GDM1 (cell line): ENCODE measurements at places on chromosomes 12 and 14.

DNA sequence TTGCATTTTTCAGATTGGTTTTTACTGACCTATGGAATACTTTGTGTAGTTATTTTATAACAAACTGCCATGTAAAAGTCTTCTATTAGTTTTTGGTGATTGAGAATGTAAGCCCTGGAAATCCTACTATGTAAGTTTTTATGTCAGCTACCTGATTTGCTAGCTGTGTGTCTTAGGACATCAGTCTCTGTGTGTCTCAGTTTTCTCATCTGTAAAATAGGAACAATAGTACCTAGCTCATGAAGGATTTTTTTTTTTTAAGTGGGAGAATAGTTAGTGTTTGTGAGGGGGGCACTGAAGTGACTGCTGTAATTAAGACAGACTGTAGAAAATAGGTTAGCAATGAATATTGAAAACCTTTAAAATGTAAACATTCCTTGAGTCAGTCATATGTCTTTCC lies 51.9 kb upstream of the KCNMB4 start:
- no peak for DNase-seq

GRCh38 chr14:101022121-101022520 lies 118.6 kb upstream of the RTL1 start:
- no peak for DNase-seq

- no peak for DNase-seq
Observed at GRCh38 chr14:96538097-96538989, 36.2 kb downstream of the PAPOLA start.

DNA sequence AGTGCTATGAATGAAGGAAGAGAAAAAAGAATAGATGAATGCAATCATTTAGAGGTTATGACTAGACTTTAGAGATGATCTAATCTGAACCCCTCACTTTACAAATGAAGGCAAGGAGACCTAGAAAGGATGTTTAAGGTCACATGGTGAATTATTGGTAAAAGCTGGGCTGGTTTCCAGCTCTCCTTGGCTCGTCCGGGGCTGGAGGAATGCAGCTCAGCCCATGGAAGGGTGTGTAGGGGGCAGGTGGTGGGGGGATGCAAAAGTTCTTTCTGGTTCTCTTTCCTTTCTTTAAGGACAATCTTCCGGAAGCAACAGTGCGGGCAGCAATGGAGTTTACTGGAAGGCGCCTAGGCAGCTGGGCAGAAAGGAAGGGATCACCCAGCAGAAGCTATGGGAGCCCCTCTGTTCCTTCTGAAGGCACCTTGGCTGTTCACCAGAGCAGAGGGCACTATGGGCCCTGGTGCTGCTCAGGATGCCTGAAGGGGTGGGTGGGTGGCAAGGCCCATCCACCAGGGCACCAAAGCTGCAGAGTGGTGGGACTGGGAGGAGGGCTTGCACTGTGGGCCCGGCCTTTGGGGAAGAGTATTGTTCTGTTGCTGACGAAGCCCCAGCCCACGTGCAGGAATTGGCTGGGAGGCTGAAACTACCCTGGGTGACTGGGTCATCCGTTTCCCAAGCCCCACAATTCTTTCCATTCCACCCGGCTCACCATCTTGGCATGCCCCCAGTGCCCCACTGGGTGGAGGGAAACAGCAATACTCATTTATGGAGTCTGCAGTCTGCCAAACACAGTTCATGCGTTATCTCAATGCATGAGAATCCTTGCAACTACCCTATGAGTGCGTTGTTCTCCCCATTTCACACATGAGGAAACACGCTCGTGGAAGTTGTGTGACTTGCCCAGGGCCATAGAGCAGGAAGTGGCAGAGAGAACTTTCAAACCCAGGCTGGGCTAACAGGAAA lies 78.2 kb downstream of the IRF2BPL start:
- no peak for DNase-seq

GRCh38 chr12:93954166-93955112 lies 193.9 kb upstream of the PLXNC1 start:
- no peak for DNase-seq

DNA sequence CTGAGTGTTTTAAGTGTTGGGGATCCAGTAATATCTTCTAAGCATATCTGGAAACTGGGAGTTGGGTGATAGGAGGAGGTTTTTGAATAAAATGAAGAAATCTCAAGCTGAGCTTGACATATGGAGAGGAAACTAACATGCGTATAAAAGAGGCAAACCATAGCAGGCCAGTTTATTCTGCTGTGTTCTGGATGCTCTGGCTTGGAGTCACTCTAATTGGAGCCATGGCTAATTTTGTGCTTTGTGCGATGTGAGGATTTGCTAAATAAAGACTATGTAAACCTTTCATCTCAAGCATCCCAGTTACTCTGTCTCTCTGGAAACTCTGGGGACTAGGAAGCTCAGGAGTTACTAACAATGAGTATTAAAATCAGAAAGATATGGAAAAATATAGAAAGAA lies 66.5 kb downstream of the ATF7IP start:
- no peak for DNase-seq

DNA sequence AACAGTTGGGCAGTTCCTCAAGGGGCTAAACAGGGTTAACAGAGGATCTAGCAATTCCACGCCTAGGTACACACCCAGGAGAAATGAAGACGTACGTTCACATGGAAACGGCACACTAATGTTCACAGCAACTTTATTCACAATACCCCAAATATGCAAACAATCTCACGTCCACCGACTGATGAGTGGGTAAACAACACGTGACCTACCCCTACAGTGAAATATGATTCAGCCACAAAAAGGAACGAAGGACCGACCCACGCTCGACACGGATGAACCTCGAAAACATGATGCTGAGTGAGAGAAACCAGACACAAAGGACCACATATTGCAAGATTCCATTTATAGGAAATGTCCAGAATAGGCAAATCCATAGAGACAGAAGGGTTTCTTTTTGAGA lies 112.7 kb downstream of the NCOR2 start:
- DNase-seq: no peak

GRCh38 chr12:12872139-12872933 lies 19.0 kb upstream of the GPRC5A start:
- no peak for DNase-seq

- DNase-seq: no peak
Observed at GRCh38 chr14:101791919-101792572, 30.5 kb downstream of the PPP2R5C start.

GRCh38 chr12:121797937-121798786 lies 4.7 kb upstream of the RHOF start:
- DNase-seq: no peak

- no peak for DNase-seq
Observed at GRCh38 chr12:115155665-115156645, 472.0 kb upstream of the TBX3 start.

- DNase-seq: no peak
Observed at GRCh38 chr12:104505095-104505818, 48.5 kb downstream of the CHST11 start.

DNA sequence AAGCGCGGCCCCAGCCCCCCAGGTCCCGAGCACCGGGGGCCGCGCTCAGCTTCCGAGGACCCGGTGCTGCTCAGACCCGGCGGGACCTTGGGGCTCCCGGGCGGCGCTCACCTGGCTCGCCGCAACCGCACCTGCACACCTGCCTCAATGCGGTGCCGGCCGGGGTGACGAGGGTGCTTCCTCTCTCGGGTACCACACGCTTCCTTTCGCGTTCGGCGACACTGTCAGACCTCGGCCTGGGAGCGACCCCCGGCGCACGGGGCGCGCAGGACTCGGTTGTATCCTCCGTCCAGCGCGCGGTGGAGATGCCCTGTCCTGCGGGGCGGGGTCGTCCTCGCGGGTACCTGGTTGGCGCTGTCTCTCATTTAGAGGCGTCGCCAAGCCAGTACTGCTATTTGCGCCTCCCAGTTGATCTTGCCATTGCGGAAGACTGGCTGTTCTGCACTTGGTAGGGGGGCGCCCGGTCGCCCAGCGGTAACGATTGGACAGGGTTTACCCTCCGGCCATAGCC lies 718 bp downstream of the PACS2 start:
- no peak for DNase-seq

DNA sequence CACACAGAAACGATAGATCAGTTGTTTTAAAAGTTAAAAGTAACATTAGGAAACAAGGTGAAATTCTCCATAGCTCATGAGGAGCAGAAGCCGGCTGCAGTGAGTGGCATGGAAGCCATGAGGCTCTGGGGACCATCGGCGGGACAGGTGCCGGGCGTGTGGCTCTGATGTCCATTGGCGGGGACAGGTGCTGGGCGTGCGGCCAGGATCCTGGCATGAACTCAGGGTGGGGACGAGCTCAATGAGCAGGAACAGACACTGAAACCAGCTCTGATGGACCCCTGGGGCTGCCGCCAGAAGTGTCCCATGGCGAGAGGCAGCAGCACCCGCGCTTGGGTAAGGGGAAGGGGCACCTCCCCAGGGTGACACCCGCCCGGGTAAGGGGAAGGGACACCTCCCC lies 75.1 kb downstream of the NOC4L start:
- DNase-seq: no peak
